Iris pigment epithelial cell (primary cell): ENCODE measurements at places on chromosomes 13 and 19.

- no peak for DNase-seq
Measured at GRCh38 chr13:113905942-113906341, 42.1 kb upstream of the GAS6 start.

DNA sequence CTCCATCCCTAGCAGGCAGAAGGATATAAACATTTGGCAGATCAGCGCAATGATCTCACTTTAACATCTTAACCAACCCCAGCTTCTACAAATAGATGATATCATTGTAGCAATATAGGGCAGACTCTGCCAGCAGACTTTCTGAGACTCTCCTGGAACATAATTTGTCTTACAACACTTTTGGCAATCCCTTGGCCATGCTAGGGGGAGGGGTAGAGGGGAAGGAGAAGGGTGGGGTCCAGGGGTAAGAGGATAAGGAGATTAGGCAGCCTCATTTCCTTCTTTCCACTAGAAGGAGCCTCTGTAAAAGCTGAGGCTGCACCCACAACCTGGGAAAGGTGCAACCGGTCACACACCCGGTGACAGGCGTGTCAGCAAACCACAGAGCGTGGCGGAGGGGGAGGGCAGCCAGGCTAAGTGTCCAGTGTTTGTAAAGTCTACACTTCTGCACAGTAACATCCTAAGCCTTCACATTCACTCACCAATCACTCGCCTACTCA is 8.7 kb upstream of the UBAC2 start:
- peak; percentile 69 for DNase-seq

- DNase-seq, result peak; percentile 68
Measured at GRCh38 chr19:47124937-47125668, 5.5 kb upstream of the SAE1 start.

DNA sequence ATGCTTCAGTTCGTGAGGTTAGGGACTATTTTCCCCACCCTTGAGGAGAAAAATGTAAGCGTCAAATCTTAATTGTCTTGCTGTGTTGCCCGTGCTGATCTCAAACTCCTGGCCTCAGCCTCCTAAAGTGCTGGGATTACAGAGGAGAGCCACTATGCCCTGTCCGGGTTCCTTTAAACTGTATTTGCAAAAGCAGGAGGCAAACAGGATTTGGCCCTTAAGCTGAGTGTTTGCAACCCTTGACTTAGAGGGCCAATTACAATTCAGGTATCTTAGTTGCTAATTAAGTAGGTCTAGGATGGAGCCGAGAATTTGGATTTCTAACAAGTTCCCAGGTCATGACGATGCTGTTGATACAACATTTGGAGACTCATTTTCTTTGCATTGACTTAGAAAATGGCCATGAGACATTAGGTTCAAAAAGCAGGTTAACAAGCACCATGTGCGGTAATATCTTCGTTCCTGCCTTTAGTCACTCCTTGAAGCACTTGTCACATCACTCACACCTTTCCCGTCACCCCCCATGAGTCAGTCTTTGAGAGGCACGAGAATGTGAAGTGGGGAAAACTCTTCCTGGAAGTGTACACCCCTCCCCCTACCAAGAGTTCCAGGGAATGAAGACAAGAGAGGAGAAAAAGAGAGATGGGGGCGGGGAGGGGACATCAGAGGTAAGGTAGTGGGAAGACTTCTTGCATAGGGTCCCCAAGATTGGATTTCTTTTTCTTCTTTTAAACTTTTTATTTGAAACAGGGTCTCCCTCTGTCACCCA is 2.6 kb downstream of the NAPSA start:
- DNase-seq, result no peak

DNA sequence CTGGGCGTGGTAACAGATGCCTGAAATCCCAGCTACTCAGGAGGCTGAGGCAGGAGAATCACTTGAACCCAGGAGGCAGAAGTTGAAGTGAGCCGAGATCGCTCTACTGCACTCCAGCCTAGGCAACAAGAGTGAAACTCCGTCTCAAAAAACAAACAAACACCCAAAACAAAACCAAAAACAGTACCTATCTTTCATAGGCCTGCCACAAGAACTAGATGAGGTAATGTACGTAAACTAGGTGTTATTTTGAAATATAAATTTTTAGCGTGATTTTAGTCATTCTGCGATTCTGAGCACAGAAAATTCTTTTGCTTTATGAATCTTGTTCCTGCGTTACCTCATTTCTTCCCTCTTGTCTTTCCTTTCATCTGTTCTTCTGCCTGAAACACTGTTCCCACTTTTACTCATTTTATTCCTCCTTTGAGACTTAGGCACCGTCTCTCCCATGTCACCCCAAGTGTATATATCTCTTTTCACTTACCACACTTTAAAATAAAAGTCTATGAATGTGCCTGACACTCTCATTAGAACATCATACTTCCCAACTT is 238.2 kb upstream of the HTR2A start:
- DNase-seq, result no peak

- no peak for DNase-seq
Measured at GRCh38 chr19:17420475-17420924, 653 bp downstream of the MVB12A start.

- peak; percentile 76 for DNase-seq
Measured at GRCh38 chr13:43838909-43839308, 40.6 kb downstream of the CCDC122 start.

DNA sequence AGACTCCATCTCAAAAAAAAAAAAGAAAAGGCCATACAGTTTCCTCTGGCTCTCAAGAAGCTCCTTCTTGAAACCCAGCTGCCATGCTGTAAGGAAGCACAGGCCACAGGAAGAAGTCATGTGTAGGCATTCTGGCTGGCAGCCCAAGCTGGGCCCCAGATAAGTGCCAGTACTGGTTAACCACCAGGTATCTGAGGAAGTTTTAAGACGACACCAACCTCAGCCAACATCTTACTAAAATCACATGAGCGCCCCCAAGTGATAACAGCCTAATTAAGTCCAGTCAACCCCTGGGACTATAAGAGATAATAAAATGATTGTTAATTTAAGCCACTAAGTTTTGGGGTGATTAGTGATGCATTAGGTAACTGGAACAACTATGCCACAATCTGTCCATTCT is 27.4 kb upstream of the AKT2 start:
- DNase-seq, result no peak
